ENCODE measurements at places on chromosomes 6 and 20. TPM values are rescaled to one million over a fixed set of nuclear protein-coding genes. Genes with fewer than 3 reads are reported as not detected.
A peak's percentile ranks its signal among the peaks of the same experiment; 100 is the strongest.

- DNase-seq, result peak; percentile 41
These were observed 11.3 kb downstream of the NFATC2 start for GRCh38 chr20:51531141-51531710.

DNA sequence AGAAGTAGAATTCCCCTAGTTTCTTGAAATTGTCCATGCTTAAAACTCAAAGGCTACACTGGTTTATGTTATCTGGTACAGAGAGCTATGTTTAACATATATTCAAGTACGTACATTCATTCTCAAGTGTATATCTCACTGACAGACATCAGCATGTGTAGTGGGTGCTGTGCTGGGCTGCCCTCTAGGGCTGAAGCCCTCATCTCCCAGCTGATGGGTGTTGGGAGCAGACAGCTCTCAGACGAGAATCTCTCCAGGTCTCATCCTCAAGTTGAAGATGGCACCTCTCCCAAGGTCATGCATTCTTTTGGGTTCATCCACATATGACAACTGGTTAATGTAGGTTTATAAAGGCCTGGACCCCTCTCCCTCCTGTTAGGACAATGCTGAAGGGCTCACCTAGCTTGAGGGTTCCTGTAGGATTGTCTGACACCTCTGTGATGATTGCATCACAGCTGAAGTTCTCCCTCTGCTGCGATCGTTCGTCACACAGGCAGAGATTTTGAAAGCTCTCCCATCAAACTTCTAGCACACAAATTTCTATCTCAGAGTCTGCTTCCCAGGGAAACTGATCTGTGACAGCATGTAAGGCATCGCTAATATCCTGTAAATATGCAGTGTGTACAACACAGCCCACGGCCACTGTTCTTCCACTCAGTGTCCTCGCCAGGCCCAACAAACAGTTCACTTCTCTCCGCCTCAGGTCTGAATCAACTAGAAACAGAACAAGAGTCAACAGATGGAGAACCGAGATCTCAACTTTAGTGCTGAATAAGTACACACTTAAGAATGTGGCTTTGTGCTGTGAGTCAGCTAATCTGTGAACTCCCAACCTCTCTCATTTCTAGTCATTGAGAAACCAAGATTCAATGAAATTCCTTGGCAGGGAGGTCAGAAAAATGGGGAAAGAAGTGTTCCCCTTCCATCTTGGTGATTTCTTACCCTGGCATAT is 43.2 kb downstream of the PREP start:
- DNase-seq, result peak; percentile 71

DNA sequence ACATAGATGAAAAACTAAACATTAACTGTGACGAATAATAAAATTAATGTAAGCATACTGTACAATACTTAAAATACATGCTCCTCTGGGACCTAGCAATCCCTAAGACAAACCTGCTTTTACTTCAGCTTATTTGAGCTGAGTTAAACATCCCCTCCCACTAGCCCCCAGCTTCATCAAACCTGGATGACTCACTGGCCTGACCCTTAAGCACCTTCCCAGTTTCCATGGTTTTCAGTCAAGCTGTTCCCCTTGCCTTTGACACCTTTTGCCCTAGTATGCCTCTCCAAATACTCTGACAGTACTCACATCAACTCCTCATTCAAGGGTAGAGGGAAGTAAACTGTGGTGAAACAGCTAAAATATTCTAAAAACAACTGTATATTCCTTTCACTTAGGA is 4.2 kb downstream of the ELOVL4 start:
- DNase-seq, result no peak

- DNase-seq, result no peak
These were observed 31.1 kb upstream of the SLC35D3 start for GRCh38 chr6:136890986-136891385.

GRCh38 chr6:21593927-21594415 is 420 bp downstream of the SOX4 start:
- no peak for DNase-seq

- DNase-seq, result no peak
These were observed 279.7 kb downstream of the CDH4 start for GRCh38 chr20:61531553-61532345.

DNA sequence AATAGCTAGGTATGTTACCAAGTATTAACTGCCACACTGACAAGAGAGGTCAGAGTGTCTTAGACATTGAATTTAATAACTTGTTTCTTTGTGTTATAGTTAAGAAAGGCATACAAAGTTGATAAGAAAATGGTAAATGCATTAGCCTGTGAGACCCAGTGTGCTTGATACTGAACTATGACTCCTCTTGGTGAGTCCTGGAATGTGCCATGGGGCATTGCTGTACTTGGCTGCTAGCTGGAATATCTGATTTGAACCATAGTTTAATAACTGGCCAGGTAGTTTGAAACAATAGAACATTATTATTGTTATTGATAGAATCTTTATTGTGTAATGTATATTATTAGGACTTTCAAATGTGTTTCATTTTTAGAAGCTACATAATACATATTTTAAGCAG is 70.0 kb downstream of the ZFAND3 start:
- DNase-seq, result no peak

DNA sequence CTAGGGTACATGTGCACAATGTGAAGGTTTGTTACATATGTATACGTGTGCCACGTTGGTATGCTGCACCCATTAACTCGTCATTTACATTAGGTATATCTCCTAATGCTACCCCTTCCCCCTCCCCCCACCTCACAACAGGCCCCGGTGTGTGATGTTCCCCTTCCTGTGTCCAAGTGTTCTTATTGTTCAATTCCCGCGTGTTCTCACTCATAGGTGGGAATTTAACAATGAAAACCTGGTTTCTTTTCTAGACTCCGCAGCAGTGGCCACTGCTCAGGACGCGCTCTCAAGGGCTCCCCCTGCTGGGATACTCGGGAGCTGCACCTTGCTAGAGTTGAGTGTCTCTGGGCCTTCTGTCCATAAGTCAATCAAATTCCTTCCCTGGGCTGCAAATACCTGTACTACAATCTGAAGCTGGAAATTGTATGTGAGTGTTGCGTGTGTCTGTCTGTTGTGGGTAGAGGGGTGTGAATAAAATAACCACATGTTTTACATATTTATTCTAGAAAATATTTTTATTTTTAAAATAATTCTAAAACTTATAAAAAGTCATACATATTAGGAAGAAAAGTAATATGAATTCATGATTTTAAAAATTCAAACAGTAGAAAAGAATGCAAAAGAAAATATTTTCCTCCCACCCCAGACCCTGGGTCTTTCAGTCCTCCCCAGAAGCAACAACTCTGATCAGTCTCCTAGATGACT is 8.2 kb upstream of the CEP250 start:
- no peak for DNase-seq

GRCh38 chr20:9609887-9610502 is 95.6 kb downstream of the LAMP5 start:
- DNase-seq, result peak; percentile 32

DNA sequence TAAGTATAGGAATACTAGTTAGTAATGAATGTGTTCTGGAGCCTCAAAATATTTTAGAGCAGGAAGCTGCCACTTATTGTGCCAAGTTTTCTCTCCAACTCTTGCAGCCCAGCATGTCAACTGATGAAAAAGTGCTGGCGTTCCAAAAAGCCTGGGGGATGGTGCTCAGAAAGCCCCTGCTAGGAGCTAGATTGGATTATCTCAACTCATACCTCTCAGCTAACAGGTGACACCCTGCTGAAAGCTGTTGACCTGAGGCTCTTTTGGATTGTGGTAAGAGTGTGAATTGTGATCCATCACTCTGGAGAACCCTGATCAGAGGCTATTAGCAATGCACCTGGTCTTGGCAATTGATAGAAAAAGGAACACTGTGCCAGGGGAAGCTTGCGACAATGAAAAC is 580.4 kb downstream of the EYS start:
- no peak for DNase-seq

DNA sequence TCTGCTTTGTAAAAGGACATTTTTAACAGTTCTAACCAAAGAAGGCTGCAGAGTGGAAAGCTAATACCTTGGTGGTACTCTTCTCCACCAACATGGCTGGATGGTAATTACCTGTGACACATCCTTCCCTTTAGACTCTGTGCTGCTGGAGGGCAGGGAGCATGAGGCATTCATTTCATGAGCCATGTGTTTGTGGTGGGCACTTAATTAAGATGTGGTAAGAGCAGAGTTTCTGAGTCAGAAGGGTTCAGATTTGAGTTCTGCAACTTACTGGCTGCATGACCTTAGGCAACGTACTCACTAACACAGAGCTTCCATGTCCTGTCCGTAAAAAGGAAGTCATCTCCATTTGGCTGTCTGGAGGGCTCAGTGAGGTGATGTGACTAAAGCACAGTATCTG is 9.1 kb upstream of the ZNF133 start:
- DNase-seq, result no peak

GRCh38 chr20:57702091-57702490 is 7.7 kb downstream of the PMEPA1 start:
- no peak for DNase-seq

DNA sequence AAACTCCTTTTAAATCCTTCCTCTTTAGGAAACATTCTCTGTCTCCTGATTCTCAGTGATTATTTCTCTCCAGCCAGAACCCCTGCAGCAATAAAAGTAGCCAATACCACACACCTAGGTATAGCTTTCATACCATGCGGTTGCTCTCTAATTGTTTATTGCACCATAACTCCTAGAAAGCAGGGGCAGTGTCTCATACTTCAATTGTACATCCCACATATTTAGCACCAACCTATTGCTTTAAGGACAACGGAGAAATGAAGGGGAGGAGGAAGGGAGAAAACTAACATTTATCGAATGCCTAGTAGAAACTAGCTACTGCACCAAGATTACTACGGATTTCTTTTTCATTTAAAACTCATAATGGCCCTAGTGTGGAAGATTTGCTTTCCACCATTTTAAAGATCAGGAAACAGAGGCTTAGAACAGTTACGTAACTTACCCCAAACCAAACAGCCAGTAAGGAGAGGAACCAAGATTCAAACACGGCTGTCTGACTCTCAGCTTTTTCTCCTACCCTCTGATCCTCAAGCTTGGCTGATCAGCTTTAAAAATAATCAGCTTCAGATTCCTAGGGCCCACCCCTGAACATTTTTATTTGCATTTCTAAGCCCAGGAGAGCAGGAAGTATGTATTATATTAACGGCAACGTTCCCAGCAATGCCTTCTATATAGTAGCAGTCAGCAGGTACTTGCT is 43.4 kb upstream of the ATXN1 start:
- DNase-seq, result no peak

DNA sequence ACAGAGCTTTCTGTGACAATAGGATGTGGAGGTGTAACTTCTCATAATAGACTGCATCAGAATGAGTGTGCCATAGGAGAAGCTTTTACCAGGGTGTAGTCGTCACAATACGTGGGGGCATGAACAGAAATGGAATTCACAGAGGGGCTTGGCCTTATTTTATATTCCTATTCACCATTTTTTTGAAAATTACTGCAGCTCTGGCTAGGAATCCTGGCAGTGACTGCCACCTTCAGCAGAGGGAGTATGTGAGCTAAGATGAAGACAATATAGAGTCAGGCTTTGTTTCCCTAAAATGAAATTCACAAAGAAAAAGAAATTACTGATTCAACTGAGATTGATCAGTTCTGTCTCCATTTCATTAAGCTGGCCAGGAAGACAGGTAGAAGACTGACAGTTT is 13.9 kb downstream of the TOMM6 start:
- DNase-seq, result no peak

DNA sequence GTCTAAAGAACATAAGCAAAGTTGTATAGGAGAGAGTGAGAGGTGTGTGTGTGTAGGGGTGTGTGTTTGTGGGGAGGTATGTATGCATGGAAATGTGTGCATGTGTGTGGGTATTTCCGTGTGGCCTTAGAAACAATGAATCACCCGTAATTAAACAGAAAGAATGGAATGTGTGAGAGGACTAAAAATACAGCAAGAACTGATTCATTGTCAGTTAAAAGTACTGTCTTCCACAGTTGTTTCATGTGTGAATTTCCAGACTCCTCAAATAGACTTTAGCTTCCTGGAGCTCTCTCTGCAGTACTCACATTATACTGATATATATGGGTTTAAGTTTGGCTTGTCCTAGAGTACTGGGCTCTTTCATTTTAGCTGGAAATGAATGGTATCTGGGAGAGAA is 145.7 kb downstream of the RIMS1 start:
- DNase-seq, result peak; percentile 70

- no peak for DNase-seq
These were observed 89.7 kb upstream of the OGFRL1 start for GRCh38 chr6:71198908-71199307.

DNA sequence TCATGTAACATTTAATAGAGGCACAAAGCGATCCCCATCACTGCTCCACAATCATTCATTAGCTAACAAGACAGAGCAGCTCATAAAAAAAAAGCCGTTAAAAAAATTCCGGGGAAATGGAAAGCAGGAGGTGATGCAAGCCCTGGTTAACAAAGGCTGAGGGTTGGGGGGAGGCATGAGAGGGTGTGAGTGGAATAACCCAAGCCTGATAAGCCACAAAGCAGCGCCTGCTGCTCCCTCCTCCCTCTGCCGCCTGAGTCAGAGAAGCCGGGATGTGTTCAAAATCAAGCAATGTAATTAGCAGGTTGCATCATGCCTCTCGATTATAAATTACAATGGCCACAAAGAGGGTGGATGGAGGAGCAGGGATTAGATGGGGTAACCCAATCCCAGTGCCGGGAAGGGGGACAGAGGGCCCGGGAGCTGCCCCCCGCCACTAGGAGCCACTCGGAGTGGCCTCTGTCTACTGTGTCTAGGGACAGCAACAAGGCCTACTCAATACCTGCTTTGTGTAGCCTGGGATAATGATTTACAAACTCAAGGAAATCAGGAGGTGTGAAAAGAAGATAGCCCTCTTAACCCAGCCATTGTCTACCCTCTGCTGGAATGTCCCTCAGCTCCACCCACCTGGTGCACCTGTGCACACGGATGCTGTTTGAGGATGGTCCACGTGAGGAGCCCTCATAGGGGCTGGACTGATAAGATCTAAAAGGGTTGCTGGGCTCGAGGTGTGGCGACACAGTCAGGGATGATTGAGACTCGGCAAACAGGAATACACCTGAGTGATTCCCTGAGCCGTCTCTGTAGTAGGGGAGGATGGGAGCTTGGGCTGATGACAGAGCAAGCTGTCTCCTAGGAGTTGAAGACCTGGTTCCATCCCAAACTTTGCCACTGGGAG is 156.9 kb downstream of the VEGFA start:
- peak; percentile 95 for DNase-seq

- no peak for DNase-seq
These were observed 113.7 kb upstream of the PDE10A start for GRCh38 chr6:165776691-165777090.

GRCh38 chr6:14597090-14597489 is 479.5 kb downstream of the CD83 start:
- DNase-seq, result no peak

- no peak for DNase-seq
These were observed 11.8 kb downstream of the DCBLD1 start for GRCh38 chr6:117494283-117494682.

DNA sequence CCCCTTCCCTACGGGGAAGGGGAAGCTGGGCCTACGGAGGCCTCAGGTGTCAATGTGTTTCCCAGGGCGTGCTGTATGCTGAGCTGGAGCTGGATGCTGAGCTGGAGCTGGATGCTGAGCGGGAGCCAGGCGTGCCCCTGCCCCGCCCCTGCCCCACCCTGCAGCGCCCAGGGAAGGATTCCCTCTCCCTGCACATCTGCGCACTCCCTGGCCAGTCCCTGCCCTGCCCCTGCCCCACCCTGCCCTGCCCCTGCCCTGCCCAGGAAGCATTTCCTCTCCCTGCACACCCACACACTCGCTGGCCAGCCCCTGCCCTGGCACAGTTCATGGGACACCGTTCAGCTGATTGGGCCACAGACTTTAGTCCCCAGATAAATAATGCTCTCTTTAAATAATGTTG is 196.8 kb downstream of the SMOC2 start:
- no peak for DNase-seq

The SKIC2 gene
- total RNA-seq, result 43.3 TPM

The KCNK16 gene
- not detected for total RNA-seq

The TNFRSF21 gene
- 61.2 TPM for total RNA-seq

The CASP8AP2 gene
- total RNA-seq, result 9.7 TPM

The FAM229B gene
- 3.6 TPM for total RNA-seq

The SLC32A1 gene
- total RNA-seq, result not detected

The AARS2 gene
- 16.6 TPM for total RNA-seq
